ENCODE measurements at places on chromosomes 16 and 17.

DNA sequence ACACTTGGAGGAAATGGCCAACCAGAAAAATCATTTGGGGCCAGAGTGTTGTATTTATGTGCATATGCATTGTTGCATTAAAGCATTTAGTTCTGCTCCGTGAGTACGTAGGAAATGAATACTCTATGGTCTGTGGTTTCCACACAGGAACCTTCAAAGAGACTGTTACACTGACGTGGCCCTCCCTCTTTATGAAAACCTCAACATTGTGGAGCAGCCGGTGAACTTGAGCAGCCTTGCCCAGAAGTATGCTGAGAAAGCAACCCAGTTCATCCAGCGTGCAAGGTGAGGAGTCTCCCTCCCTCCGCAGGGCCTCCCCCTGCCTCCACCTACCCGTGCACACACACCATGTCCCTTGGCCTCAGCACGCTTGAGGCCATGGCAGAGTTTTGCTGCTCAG is 65.2 kb downstream of the ARSG start:
- no peaks in the 10 kb centered on the region for H3K36me3 ChIP-seq
- H3K27me3 ChIP-seq: no peaks in the 10 kb centered on the region
- no peak for DNase-seq

- H3K27me3 ChIP-seq: no peaks in the 10 kb centered on the region
- H3K27ac ChIP-seq: no peak overlapping the region
- H3K4me3 ChIP-seq: no peak overlapping the region
- no peak for DNase-seq
- H3K36me3 ChIP-seq: no peaks in the 10 kb centered on the region
Measured at GRCh38 chr16:58082381-58082780, 46.8 kb downstream of the CFAP20 start.

GRCh38 chr17:77880711-77881450 is 77.6 kb upstream of the TNRC6C start:
- H3K36me3 ChIP-seq: no peaks in the 10 kb centered on the region
- no peak overlapping the region for H3K4me3 ChIP-seq
- H3K27me3 ChIP-seq: no peaks in the 10 kb centered on the region
- no peak for DNase-seq
- H3K27ac ChIP-seq: no peak overlapping the region
- peaks cover 16% of the 10 kb centered on the region for H3K4me1 ChIP-seq

DNA sequence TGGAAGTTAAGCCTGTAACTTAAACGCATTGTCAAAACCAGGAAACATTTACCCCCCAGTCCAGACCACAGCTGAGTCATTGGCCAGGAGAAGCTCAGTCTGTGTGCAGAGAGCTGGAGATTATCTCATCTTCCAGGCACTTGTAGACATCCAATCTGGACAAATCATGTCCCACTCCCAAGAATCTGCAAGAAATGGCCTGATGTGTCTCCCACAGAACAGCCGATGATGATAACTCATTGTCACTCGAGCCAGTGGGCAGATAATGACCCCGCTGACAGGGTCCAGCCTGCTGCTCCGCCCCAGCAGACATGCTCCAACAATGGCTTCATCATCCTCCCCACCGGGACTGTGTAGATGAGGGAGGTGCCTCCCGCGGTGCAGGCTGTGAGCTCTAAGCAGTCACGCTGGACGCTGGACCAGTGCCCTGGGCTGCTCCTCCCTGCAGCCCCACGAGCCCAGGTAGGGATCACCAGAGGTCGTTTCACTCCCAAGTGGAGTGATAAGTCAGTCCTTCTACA is 322.5 kb downstream of the C16orf95 start:
- H3K27ac ChIP-seq: peak overlapping the region; percentile 64
- no peaks in the 10 kb centered on the region for H3K36me3 ChIP-seq
- H3K27me3 ChIP-seq: no peaks in the 10 kb centered on the region
- H3K4me3 ChIP-seq: peak overlapping the region; percentile 6
- H3K4me1 ChIP-seq: peaks cover 26% of the 10 kb centered on the region
